ENCODE measurements at places on chromosomes 11 and 22. TPM values are rescaled to one million over a fixed set of nuclear protein-coding genes. Genes with fewer than 3 reads are reported as not detected.

- DNase-seq: no peak
These were observed 12.1 kb downstream of the MS4A2 start for GRCh38 chr11:60100516-60100915.

- no peak for DNase-seq
These were observed 101.7 kb downstream of the METTL15 start for GRCh38 chr11:28209906-28210305.

DNA sequence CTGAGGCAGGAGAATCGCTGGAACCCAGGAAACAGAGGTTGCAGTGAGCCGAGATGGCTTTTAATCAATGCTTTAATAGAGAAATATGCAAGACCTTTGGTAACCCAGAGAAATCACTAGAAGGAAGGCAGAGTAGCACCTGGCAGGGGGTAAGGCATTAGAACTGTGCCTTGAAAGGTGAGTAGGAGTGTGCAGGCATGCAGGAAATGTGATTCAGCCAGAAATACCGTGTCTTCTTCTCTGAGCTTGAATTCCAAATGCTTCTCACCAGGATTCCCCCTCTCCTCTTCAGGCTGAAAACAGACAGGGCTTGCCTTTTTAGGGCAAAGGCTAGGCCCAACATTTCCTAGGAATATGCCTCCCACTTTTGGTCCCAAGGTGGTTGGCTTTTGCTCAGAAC is 51.0 kb downstream of the OR4D9 start:
- DNase-seq: no peak

GRCh38 chr11:63719987-63720386 is 38.7 kb downstream of the RTN3 start:
- DNase-seq: no peak

DNA sequence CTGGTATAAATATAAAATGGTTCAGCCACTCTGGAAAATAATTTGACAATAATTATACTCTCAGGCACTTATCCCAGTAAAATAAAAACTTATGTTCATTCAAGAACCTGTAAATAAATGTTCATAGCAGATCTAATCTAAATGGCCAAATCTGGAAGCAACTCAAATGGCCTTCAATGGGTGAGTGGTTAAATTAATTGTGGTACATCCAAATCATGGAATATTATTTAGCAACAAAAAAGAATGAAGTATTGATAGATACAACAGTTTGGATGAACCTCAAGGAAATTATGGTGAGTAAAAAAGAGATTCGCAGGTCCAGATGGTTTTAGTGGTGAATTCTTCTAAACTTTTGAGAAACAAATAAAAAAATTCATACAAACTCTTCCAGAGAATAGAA is 287.0 kb upstream of the ZC3H12C start:
- DNase-seq: no peak

DNA sequence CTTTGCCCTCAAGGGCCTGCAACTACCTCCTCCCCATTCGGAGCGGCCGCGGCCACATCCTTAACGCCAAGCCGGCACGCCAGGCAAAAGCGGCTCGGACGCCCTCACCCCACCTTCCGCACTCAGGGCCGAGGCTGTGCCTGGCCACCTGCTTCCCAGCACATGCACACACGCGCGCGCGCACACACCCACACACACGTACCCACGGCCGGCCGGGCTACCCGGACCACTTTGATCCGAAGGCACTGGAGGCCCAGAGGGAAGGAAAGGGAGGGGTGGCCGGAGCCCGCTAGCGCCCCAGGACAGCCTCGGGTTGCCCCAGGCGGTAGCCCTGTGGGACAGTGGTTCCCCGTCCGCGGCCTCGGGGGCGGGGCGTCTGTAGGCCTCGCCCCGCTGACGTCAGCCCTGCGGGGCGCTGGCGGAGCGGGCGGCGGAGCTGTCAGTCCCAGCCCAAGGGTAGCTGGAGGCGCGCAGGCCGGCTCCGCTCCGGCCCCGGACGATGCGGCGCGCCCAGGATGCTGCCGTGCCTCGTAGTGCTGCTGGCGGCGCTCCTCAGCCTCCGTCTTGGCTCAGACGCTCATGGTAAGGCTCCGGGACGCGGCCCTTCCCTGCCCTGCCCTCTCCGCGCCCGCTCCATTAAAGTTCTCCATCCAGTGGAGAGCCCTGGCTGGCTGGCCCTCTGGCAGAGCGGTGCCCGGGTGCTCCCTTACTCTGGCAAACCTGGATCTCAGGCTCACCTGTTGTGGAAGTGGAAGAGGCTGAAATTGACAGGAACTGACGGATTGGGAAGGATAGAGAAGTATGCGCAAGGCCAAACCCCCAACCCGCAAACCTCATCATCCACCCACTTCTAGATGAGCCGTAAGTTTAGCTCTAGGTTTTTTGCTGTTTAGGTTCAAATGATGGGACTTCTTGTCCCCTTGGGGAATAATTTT is at the start of gene IL10RA:
Gene IL10RA (plus strand): TSS at position 442 of the 935 bp plus-strand sequence. CDS start 74 bp downstream, at position 516.
- DNase-seq: peak; percentile 82

DNA sequence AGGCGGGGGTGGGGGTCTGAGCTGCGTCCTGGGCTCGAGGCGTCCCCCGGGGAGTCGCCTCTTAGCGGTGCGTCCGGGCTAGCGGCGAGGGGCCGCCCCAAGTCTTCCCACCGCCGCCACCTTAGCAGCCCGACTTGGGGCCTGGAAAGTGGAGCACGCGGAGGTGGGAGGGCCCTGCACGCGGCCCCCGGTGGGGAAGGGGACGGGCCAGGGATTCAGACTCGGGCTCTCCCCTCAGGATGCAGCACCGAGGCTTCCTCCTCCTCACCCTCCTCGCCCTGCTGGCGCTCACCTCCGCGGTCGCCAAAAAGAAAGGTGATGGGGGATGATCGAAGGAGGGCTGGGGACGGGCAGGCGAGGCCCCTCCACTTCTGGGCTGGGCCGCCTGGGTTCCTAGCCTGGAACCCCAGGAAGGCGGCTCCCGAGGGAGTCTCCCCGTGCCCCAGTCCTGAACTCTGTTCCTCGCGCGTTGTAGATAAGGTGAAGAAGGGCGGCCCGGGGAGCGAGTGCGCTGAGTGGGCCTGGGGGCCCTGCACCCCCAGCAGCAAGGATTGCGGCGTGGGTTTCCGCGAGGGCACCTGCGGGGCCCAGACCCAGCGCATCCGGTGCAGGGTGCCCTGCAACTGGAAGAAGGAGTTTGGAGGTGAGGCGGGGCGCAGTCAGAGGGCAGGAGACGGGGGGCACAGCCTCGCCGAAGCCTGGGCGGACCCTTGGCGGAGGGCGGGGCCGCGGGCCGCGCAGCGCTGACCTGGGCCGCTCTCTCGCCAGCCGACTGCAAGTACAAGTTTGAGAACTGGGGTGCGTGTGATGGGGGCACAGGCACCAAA is 563 bp downstream of the MDK start:
- peak; percentile 74 for DNase-seq

- DNase-seq: peak; percentile 74
These were observed 40.0 kb upstream of the SEPTIN5 start for GRCh38 chr22:19674129-19674928.

DNA sequence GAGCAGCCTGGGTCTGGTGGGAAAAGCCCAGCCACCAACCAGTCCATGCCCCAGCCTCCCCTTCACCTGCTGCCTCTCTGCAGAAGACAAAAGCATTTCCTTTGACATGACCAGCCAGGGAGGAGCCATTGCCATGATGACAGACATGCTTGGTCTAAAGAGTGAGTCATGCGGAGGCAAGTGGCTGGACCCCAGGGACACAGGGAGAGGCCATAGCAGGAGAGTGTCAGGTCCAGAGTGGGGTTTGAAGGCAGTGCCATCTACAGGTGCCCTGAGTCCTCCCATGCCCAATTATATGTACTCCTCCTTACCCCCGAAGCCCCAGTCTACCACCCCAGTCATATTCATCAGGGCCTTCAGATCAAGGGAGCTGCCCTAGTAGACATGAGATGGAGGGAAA is 67.4 kb downstream of the SCN3B start:
- DNase-seq: no peak

DNA sequence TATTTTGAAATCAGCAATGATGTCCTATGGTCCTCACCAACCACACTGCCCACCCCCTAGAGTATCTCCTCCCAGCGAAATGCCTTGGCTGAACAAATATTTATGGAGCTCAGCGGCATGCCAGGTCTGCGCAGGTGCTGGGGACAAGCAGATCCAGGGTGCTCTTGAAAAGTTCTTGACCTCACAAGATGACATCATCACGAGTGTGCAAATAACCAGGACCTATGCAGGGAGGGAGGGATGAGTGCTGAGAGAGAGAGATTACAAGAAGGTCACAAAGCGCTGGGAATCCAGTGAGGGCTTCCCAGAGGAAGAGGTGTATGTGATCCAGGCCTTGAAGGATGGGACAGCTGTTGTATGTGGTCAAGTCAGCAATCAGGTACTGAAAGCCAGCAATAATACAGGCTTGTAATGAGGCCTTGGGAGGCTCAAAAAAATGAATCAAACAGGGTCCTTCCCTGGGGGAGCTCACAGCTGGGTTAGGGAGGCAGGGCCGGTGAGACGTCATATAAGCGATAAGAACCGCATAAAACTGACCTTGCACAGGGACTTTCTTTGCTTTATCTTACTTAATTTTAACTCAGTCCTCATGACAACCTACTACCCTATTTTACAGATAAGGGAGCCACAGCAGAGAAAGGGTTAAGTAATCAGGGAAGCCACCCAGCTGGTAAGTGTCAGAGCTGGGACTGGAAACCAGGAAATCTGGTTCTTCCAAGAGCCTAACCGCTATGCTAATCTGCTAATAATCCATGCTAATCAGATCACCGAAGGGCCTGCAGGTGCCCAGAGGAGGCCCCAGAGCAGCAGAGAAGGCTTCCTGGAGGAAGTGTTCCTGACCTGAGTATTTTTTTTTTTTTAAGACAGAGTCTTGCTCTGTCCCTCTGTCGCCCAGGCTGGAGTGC is 8.2 kb downstream of the ARRB1 start:
- no peak for DNase-seq

DNA sequence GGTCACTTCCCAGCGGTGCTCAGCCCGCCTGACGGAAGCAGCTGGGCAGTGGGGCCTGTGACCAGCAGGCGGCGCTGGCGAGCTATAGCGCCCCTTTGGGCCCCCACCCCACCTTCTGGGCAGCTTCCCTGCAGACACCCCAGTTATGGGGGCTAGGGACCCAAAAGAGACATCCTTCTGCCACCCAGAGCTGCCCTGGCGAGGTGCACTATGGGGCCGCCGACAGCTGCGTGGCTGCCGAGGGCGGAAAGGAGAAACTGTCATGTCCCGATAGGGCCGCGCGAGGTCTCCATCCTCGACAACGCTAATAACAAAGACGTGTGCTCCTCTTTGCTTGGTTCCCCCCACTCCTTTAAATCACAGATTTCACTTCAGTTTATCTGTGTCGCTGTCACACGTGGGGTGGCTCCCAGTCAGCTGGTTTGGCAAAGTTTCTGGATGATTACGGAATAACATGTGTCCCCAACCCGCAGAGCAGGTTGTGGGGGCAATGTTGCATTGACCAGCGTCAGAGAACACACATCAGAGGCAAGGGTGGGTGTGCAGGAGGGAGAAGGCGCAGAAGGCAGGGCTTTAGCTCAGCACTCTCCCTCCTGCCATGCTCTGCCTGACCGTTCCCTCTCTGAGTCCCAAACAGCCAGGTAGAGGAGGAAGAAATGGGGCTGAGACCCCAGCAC is 673 bp upstream of the MYO7A start:
- peak; percentile 74 for DNase-seq

- no peak for DNase-seq
These were observed 8.7 kb upstream of the ANKRD13D start for GRCh38 chr11:67280341-67280787.

DNA sequence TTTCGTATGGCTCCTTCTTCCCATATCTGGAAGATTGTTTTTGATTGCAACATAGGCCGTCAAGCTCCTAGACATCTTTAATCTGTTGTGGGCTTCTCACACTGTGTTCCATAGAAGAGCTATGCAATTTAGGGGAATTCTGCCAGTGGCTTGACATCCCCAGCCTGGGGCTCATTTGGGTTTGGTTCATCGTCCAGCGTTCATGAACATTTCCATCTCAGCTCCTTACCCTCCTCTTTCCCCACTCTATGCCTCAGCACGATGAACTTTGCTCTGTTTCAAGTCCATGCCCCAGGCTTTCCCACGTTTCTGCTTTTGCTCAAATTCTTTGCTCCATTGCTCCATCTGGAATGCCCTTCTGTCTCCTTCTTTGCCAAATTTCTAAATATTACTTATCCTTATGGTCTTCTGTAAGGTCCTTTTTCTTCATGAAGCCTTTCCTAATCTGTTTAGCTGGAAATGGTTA is 26.1 kb upstream of the CLMP start:
- DNase-seq: no peak

DNA sequence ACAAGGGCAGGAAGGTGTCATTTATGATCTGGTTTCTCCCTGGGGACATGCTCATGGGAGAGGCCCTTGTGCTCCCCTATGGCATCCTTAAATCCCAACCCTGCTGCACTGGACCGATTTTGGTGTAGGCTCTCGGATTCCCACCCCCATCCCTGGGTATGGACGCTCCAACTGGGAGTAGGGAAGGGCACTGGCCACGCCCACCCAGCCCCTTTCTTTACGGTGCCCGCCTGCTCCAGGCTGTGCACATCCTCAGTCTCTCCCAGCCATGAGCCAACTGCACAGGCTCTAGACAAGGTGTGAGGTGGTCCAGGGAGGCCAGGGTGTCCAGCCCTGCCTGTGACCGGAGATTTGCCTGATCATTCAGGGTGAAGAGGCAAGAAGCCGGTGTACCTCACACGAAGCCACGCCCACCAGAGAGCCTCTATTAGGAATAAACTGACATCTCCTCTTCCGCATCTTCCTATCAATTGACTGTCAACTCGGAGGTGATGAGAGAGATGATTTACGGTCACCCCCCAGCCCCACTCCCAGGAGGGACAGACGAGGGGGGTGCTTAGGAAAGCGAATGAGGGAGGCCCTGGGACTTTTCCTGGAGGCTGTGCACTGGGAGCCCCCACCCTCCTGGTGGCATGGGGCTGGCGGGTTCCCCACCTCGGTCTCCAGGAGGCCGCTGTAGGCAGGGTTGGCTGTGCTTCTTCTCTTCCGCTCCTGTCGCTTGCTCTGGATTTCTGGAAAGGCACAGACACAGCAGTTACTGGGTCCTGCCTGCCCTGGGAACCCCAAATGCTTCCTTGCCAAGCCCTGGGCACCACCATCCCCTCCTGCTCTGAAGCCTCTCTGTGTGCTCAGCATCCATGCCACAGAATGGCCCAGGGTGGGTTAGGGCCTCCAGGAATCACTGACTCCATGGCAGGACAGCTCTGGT is 116.7 kb downstream of the PHF21B start:
- DNase-seq: no peak

The JAML gene
- 2.9 TPM for polyA plus RNA-seq

The OR52M1 gene
- not detected for polyA plus RNA-seq

The ACR gene
- 0.19 TPM for polyA plus RNA-seq

The OR4A16 gene
- polyA plus RNA-seq: not detected

The TBC1D22A gene
- polyA plus RNA-seq: 16.3 TPM

The TRIM51G gene
- polyA plus RNA-seq: not detected

The BLID gene
- not detected for polyA plus RNA-seq

The SUN2 gene
- 56.5 TPM for polyA plus RNA-seq

The APOBEC3A gene
- 1.1 TPM for polyA plus RNA-seq

Data from muscle of leg (tissue), 16 donors.